NCI-H460 (cell line): ENCODE measurements at places on chromosomes 5 and 9.

GRCh38 chr9:114515528-114515927, 10.3 kb upstream of the WHRN start:
- no peak for DNase-seq

GRCh38 chr5:173309731-173310130, 18.5 kb downstream of the STC2 start:
- no peak for DNase-seq

DNA sequence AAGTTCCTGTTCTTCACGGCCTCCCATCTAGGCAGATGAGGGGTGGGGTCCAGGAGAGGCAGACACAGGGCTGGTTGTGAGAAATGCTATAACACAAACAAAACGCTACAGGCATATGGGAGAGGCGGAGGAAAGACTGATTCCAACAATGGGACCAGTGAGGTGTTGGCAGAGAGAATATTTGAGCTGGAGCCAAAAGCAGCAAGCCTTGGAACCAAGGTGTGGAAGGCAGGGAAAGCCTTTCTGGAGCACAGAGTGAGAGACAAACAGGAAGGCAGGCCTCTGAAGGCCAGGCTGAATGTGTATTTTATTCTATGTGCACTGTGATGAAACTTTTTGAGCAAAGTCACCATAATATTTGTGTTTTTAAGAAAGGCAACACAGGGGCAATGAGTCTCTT, 2.9 kb downstream of the ATPSCKMT start:
- no peak for DNase-seq

GRCh38 chr5:96324708-96325107, 108.3 kb downstream of the PCSK1 start:
- no peak for DNase-seq

DNA sequence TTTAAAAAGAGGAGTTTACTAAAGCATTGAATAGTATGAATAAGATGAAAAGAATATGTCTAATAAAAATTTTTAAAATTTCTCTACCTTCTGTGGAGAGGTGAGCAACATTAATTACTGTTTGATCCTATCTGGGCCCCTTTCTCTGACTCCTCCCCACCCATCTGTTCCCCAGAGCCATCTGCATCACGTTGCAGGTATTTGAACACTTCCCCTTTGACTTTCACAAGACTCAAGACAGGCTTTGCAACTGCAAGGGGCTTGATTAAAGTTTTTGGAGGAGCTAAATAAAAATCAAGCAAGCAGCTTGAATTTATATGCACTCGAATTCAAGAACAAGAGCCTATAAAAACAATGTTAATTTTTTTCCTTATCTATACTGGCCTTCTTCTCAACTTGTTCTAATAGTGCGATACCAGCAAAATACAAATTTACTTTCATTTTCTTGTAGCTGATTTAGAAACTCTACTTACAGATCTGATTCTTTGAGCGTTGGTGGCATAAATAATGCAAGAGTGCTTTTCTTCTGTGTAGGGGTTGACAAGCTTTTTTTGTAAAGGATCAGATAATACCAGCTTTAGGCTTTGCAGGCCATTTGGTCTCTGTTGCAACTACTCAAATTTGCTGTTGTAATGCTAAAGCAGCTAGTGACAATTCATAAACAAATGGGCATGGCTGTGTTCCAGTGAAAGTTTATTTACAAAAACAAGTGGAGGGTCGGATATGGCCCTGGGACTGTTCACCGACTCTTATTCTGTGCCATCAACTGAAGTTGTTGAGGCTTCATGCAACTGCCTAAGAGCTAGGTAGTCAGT, 21.2 kb downstream of the TXNDC8 start:
- no peak for DNase-seq
